ENCODE measurements at places on chromosomes 6 and 20. TPM values are rescaled to one million over a fixed set of nuclear protein-coding genes. Genes with fewer than 3 reads are reported as not detected.

SCGN gene
- not detected for total RNA-seq

SCUBE3 gene
- total RNA-seq = not detected

GTF3C6 gene
- total RNA-seq = 94.0 TPM

GMDS gene
- total RNA-seq = 19.3 TPM

GNAS-AS1 gene
- total RNA-seq = 1.3 TPM

GPX5 gene
- not detected for total RNA-seq

NKX2-4 gene
- total RNA-seq = not detected

NFS1 gene
- total RNA-seq = 47.1 TPM

TRIM40 gene
- not detected for total RNA-seq

ZNF831 gene
- not detected for total RNA-seq

BEND3 gene
- total RNA-seq = 8.4 TPM

DEFB124 gene
- not detected for total RNA-seq

OR2B6 gene
- total RNA-seq = 4.4 TPM

GRCh38 chr6:90214461-90214860 lies 82.2 kb downstream of the BACH2 start:
- no peak for DNase-seq
- no peak overlapping the region for H3K4me3 ChIP-seq
- H3K36me3 ChIP-seq = no peaks in the 10 kb centered on the region
- H3K4me1 ChIP-seq = peaks cover 4% of the 10 kb centered on the region

DNA sequence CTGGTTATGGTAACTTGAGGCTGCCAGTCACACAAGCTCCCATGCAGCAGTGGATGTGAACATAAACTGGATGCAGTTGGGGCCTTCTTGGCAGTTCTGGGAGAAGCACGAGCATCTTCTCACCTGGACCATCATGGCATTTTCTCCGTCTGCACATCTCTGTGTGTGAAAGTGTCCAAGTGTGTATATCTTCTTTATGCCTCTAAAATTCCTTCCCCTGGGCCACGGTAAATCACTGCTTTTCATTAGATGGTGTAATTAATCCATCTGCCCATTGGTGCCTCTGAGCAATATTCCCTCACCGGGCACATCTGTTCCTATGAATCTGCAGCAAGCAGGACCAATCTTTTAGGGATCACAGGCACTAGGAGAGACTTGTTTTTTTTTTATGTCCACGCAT lies 138.0 kb downstream of the MAP3K7 start:
- DNase-seq = no peak
- H3K27ac ChIP-seq = no peak overlapping the region
- no peaks in the 10 kb centered on the region for H3K4me1 ChIP-seq
- H3K27me3 ChIP-seq = no peaks in the 10 kb centered on the region
- no peak overlapping the region for H3K4me3 ChIP-seq

- no peaks in the 10 kb centered on the region for H3K27me3 ChIP-seq
- no peak for DNase-seq
- peaks cover 5% of the 10 kb centered on the region for H3K4me1 ChIP-seq
- no peak overlapping the region for H3K4me3 ChIP-seq
- no peaks in the 10 kb centered on the region for H3K36me3 ChIP-seq
- H3K27ac ChIP-seq = no peak overlapping the region
Observed at GRCh38 chr6:143973097-143973966, 34.7 kb downstream of the PLAGL1 start.

DNA sequence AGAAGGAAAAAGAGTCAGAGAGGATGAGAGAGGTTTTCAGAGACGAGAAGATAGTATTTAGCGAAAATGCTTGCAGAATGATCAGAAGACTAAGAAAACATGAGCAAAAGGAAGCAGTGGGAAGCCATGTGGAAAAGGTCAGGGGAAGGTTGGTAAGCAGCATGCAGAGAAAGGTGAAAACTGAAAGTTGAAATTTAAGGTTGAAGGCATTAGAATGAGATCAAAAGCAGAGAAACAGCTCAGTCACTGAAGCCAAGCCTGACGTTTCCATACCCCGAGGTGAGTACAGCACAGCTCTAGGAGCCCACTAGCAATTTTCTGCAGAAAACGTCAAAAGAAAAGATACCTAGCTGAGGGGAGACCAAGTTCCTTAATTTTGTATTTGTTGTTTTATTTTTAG lies 19.1 kb upstream of the TFB1M start:
- DNase-seq = no peak
- no peak overlapping the region for H3K27ac ChIP-seq
- no peaks in the 10 kb centered on the region for H3K36me3 ChIP-seq
- no peaks in the 10 kb centered on the region for H3K4me1 ChIP-seq
- no peak overlapping the region for H3K4me3 ChIP-seq

GRCh38 chr6:33426590-33427511 lies 7.0 kb downstream of the SYNGAP1 start:
- no peaks in the 10 kb centered on the region for H3K27me3 ChIP-seq
- no peak for DNase-seq
- peak overlapping the region; percentile 95 for H3K27ac ChIP-seq
- H3K4me1 ChIP-seq = peaks cover 54% of the 10 kb centered on the region
- H3K4me3 ChIP-seq = peak overlapping the region; percentile 57

DNA sequence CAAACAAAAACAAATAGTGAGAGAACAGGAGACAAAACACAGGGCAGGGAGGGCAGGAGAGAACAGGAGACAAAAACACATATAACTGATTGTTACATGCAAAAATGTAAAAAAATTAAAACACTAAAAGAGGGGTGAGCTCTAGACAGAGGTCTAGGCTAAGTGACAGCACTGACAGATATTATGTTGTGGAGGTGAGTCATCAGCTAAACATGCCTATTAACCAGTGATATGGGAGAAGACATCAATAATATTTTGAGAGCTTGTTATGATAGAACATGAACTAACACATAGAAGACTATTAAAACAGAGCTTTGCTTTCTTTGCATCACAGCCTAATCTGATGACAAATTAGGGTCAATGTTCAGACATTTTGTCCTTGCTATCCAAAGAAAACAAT lies 972.7 kb downstream of the PRIM2 start:
- H3K36me3 ChIP-seq = no peaks in the 10 kb centered on the region
- H3K27me3 ChIP-seq = no peaks in the 10 kb centered on the region

DNA sequence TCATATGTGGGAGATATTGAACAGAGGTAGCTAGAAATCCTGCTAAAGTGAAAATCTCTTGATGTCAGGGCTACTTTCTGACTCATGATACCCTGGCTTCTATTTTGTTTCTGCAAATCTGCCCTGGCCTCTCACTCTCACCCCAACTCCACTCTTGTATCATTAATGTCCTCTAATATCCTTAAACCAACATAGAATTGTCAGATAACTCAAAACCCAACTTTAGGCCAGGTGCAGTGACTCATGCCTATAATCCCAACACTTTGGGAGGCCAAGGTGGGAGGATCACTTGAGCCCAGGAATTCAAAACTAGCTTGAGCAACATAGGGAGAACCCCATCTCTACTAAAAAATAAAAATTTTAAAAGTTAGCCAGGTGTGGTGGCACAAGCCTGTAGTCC lies 33.8 kb upstream of the OSTM1 start:
- no peak overlapping the region for H3K27ac ChIP-seq
- H3K4me3 ChIP-seq = no peak overlapping the region
- no peaks in the 10 kb centered on the region for H3K4me1 ChIP-seq
- H3K27me3 ChIP-seq = peaks cover 10% of the 10 kb centered on the region
- H3K36me3 ChIP-seq = no peaks in the 10 kb centered on the region

DNA sequence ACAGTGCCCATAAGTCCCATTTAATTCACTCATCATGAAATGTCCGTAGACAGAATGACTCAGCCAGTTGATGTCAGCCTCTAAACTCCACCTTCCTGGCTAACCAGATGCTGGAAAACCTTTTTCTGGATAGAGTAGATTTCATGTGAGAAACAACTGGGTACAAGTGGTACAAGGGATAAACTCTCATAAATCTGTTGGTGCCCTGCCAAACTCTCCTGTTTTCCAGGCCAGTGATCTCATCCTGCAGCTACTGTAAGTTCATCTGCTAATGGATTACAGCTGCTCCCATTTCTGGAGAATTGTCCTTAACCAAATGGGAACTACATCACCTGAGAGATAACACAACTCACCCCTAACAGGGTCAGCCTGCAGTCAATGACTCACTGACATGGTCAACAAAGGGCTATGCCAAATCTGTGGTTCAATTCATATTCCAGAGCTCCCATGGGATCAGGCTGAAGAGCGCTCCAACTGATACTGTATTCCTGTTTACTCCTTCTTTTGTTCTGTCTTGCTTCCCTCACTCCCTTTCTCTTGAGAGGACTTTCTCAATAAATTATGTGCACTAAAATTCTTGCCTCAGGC lies 210.1 kb upstream of the HDDC2 start:
- no peaks in the 10 kb centered on the region for H3K4me1 ChIP-seq
- no peak overlapping the region for H3K4me3 ChIP-seq
- H3K27ac ChIP-seq = no peak overlapping the region
- no peaks in the 10 kb centered on the region for H3K27me3 ChIP-seq

DNA sequence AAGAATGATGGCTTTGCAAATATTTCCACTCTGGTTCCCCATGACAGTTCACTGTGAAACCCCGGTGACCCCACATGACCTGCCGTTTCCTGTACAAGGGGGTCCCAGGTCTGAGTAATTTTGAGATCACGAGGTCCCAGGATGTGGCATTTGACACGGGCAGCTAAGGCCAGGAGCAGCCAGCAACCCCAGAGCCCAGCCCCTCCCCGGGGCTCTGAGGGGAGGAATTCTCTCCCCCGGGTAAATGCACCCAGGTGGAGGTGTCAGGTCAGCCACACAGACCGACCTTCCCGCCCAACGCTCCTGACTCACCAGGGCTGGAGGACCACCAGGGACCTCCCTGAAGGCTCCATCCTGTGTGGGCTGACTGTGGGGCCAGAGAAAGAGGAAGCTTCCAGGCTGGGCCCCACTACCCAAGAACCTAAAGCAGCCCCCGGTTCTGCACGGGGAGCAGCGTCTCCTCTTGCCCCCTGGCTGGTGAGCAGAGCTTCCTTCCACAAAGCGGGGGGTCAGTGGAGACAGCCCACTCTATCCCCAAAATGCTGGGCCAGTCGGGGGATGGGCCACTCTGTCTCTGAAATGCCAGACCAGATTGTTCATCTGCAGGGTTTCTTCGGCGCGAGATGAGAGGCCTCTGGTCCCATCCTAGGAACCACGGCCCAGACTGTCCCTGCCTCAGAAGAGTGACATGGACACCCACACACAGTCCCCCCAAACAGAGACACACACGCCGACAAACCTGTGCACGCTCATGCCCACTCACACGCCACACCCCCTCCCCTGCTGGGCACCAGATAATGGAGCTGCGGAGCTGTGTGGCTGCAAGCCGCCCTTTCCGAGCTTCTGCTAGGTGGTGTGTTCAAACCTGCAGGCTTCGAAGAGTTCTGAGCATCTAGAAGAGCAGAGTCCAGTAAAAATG lies 23.4 kb upstream of the SLCO4A1 start:
- H3K4me1 ChIP-seq = peaks cover 11% of the 10 kb centered on the region
- no peak overlapping the region for H3K4me3 ChIP-seq
- no peak overlapping the region for H3K27ac ChIP-seq
- H3K36me3 ChIP-seq = no peaks in the 10 kb centered on the region
- peaks cover 18% of the 10 kb centered on the region for H3K27me3 ChIP-seq

DNA sequence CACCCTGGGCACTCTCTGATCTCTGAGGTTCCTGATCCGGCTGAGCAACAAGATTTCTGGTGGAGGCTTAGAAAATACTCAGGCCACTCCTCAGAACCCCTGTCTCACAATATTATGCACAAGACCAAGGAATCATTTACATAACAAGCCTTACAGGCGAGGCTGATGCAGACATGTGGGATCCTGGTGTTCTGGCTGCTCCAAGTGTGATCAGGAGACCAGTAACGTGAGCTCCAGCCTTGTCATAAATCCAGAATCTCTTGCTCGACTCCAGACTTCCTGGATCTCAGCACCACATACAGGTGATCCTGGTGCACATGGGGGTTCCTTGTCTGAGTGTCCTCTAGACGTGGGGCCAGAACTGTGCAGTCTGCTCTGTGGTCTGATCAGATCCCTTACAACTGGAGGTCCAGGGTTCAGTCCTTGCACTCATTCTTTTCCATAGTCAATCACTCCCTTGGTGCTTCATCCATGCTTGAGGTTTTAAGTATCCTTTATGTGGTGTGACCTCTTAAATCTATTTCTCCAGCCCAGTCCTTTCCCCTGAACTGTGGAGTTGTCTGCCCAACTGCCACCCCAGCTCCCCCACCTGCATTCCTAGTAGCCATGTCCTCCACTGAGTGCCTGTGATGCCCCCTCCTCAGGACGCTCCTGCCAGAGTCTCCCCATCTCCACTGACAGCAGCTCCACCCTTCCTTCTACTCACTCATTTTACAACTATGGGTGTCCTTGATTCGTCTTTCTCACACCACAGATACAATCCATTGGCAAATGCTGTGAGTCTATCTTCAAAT lies 5.1 kb downstream of the HLA-C start:
- DNase-seq = no peak
- H3K27me3 ChIP-seq = no peaks in the 10 kb centered on the region
- no peak overlapping the region for H3K4me3 ChIP-seq
- no peaks in the 10 kb centered on the region for H3K36me3 ChIP-seq
- no peaks in the 10 kb centered on the region for H3K4me1 ChIP-seq
